Suppressor macrophage treated with lipopolysaccharide for 4 hours (primary cell): ENCODE measurements at places on chromosomes 5 and 9.
A peak's percentile ranks its signal among the peaks of the same experiment; 100 is the strongest.

GRCh38 chr9:113999256-114000062, 78.6 kb downstream of the AMBP start:
- peak; percentile 31 for DNase-seq

GRCh38 chr5:112862085-112862484, 998 bp downstream of the SRP19 start:
- DNase-seq = no peak

- no peak for DNase-seq
These were observed 196.3 kb downstream of the ROR2 start for GRCh38 chr9:91753711-91754110.

DNA sequence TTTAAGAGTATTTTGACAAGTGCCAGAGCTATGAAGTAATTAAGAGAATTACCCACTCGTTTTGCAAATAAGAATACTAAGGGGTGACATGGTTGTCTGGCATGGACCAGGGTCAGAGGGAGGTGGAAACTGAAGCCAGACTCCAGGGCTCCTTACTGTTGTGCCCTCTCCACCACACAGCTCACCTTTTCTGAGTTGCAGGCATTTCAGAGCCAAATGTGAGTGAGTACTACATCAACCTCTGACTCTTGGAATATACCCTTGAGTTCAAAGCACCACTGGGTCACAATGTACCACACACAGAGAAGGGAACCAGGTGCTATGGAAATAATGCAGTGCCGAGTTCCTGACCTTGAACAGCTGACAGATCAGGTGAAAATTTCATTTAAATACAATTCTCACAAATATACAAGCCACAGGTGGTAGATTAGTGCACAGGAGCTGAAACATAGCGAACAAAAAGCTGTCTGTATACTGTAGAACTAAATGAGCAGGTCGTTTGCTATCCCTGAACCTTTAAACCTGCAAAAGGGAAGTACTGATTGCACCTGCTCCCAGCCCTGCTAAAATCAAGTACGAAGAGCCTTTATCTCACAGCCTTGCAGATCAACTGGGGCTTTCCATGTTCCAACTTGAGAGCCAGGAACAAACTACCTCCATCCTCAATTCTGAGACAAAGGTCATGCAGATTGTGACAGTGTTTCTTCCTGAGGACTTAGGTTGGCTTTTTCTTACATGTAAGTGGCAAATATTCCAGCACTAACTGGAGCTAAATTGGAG, 57.0 kb downstream of the GOLM1 start:
- no peak for DNase-seq

DNA sequence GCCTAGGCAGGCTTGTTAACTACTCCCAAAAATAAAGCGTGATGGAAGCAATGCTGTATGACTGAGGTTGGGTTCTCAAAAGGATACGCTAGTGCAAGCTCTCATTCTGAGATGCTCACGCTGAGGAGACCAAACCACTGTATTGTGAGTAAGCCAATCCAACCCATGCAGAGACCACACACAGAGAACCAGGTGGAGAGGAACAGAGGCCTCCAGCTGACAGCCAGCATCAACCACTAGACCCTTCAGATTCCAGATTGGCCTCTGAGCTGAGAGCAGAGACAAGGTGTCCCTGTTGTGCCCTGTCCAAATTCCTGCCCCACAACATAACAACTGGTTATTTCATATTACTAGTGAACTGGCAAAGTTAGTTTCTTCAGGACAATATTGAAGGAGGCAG, 4.5 kb downstream of the TSTD2 start:
- no peak for DNase-seq

- DNase-seq = no peak
These were observed 92.9 kb downstream of the ANKRD18A start for GRCh38 chr9:38527503-38527902.

- DNase-seq = peak; percentile 3
These were observed 21.8 kb upstream of the ANKRD18A start for GRCh38 chr9:38641985-38642864.

- DNase-seq = no peak
These were observed 33.7 kb upstream of the MVB12B start for GRCh38 chr9:126292736-126293521.

GRCh38 chr9:76564297-76564696, 105.3 kb downstream of the GCNT1 start:
- no peak for DNase-seq

DNA sequence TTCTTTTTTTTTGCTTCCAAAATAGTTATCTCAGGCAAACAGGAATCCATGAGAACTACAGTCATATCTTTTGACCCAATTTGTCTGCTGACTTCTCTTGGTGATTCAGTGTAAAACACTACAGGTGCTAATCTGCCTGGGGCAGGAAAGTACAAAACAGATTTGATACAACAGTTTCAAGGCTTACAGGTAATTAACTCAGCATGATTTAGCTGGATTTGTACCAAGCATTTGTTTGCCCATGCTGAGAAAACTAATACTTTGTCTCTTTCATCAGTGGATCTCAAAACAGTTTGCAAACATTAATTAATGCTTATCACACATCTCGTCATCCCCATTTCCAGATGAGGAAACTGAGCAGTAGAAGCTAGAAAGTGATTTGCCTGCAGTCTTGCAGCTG, 312.5 kb upstream of the SEMA6A start:
- no peak for DNase-seq

- DNase-seq = no peak
These were observed 325.8 kb upstream of the RIOK2 start for GRCh38 chr5:97508864-97509263.

- peak; percentile 72 for DNase-seq
These were observed 3.3 kb upstream of the MAN1B1 start for GRCh38 chr9:137083394-137084004.

DNA sequence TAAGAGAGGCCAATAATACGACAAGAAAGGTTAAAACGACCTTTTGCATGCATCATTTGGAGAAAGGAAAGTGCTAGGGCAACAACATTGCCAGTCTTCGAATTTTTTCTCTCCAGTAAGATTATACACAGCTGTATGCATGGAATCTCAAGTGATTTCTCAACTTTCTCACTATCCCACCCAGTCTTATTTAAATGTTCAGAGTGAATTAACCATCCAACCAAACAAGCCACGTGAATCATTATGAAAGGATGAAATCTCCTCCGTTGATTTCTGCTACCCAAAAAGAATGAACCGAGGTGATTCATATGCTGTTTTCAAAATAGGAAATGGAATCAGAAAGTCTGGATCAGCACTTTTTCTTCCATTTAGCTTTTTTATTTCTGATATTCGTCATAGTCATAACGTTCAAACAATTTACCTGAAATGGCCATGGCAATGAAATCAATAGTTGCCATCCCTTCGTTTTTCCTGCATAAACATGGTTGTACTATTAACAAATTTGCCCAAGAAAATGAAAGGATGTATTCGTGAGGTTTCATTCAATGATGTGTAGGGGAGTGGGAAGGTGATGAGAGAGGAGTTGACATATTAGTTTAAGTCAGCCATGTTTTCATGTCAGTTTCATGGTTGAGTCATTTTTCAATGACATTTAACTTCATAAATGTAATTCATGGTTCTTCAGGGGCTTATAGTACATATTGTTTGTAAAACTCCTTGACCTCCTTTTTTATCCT, 170.9 kb upstream of the WWC1 start:
- no peak for DNase-seq

- DNase-seq = no peak
These were observed 1.2 kb upstream of the DMRT1 start for GRCh38 chr9:840343-840742.

GRCh38 chr5:155700333-155700732, 626.6 kb upstream of the SGCD start:
- no peak for DNase-seq

- DNase-seq = peak; percentile 81
These were observed 11.4 kb downstream of the YTHDC2 start for GRCh38 chr5:113524927-113525326.

GRCh38 chr9:4366591-4367330, 66.9 kb upstream of the GLIS3 start:
- DNase-seq = peak; percentile 58

- DNase-seq = no peak
These were observed 113.7 kb downstream of the SLC25A46 start for GRCh38 chr5:110852541-110852940.

DNA sequence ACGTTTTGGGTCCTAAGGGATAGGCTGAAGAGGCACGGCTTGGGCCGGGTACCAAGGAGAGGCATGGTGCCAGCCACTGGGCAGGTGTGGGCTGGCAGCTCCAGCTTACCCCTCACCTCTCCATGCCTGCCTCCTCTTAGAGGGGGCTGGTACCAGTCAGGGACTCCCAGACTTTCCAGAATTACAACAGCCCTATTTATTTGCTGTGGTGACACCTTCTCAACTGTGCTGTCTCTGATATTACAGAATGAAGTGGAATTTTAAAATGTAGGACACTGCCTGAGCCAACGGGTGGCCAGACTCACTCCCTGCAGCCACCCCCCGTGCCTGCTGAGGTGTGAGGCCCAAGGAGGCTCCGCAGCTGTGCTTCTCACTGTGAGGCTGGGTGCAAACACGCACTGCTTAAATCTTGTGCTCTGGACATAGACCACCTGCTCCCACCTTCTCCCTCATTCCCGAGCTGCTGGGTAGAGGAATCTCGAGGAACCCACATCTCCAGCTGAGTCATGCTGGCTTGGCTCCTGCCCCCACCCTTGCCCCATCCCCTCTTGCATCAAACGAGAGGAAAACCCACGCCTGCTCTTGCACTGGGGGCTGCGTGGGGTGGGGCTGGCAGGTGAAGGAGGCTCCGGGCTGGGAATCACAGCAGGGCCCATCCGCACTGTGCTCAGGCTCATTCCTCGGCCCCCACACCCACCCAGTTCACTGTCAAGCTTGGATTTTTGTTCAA, 47.9 kb downstream of the PRRT1B start:
- no peak for DNase-seq
